SK-N-SH (cell line): ENCODE measurements at places on chromosomes 12 and 14. TPM values are rescaled to one million over a fixed set of nuclear protein-coding genes. Genes with fewer than 3 reads are reported as not detected.
A peak's percentile ranks its signal among the peaks of the same experiment; 100 is the strongest.

Gene RNASE3
- not detected in 2 replicates for polyA plus RNA-seq

- DNase-seq, result no peak
- H3K27ac ChIP-seq, result peak overlapping the region; percentile 39; the same call in 1 of the 2 replicates
- no peaks in the 10 kb centered on the region for H3K36me3 ChIP-seq
- H3K27me3 ChIP-seq, result no peaks in the 10 kb centered on the region
- no peak overlapping the region for H3K4me3 ChIP-seq
Measured at GRCh38 chr12:79407671-79408622, 282.8 kb downstream of the PAWR start.

- H3K36me3 ChIP-seq, result no peaks in the 10 kb centered on the region
- no peak overlapping the region for H3K4me3 ChIP-seq
- no peak overlapping the region for H3K27ac ChIP-seq
- DNase-seq, result no peak
- H3K27me3 ChIP-seq, result no peaks in the 10 kb centered on the region
Measured at GRCh38 chr14:31277085-31277484, 69.5 kb upstream of the HECTD1 start.

GRCh38 chr14:31541702-31542101 lies 19.5 kb upstream of the NUBPL start:
- no peaks in the 10 kb centered on the region for H3K36me3 ChIP-seq
- no peaks in the 10 kb centered on the region for H3K27me3 ChIP-seq
- DNase-seq, result no peak
- no peaks in the 10 kb centered on the region for H3K4me1 ChIP-seq

GRCh38 chr12:86261578-86261977 lies 5.4 kb upstream of the MGAT4C start:
- H3K4me1 ChIP-seq, result no peaks in the 10 kb centered on the region; the same call in 1 of the 2 replicates
- H3K27ac ChIP-seq, result no peak overlapping the region
- H3K27me3 ChIP-seq, result no peaks in the 10 kb centered on the region

- no peak overlapping the region for H3K4me3 ChIP-seq
- DNase-seq, result no peak
- peaks cover 3% of the 10 kb centered on the region; the same call in 1 of the 2 replicates for H3K4me1 ChIP-seq
- no peak overlapping the region for H3K27ac ChIP-seq
- H3K27me3 ChIP-seq, result no peaks in the 10 kb centered on the region
Measured at GRCh38 chr12:27207615-27208413, 36.3 kb upstream of the STK38L start.

- peaks cover 8% of the 10 kb centered on the region; the same call in 1 of the 2 replicates for H3K36me3 ChIP-seq
- DNase-seq, result no peak
- H3K27ac ChIP-seq, result no peak overlapping the region
- no peaks in the 10 kb centered on the region for H3K27me3 ChIP-seq
Measured at GRCh38 chr12:131892711-131893604, 1.5 kb upstream of the ULK1 start.

DNA sequence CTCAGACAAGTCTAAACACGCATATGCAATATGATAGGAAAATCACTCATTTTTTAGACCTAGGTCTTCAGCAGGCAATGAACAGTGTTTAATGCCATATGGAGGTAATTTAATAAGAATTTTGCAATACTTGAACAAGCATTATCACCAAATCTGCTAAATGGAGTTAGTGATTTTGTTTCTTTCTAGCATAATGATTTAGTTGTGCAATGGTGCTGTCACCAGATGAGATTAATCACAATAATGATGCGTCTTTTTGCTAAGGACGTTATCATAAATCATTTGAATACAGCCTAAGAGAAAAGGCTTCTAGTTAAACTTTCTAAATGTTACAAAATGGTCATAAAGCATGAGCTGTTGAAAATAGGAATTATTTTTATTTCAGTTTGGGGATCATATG lies 170.0 kb upstream of the SLC16A7 start:
- H3K4me1 ChIP-seq, result no peaks in the 10 kb centered on the region
- no peak for DNase-seq
- H3K36me3 ChIP-seq, result no peaks in the 10 kb centered on the region
- H3K4me3 ChIP-seq, result no peak overlapping the region
- H3K27me3 ChIP-seq, result no peaks in the 10 kb centered on the region; the same call in 1 of the 2 replicates

DNA sequence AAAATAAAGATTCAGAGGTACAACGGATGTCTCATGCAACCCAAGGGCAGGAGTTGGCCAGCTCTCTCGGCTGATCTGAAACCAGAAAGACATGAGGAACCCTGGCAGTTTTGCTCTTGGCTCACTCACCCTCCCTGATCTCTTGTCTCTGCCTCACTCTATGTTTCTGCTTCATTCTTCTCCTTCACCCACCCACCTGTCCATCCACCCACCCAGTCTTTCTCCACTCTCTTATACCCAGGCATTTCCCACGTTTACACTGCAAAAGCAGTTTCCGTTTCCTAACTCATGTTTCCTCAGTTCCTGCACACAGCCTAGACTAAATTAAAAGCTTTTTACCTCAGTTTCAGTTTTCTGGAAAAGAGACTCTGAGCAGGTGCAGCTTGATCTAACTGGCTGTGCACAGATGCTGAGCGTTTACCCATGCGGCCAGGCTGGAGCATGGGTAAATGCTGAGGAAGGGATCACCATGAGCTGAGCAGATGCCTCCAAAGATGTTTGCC lies 157.6 kb downstream of the PRKCH start:
- H3K4me3 ChIP-seq, result no peak overlapping the region
- no peaks in the 10 kb centered on the region for H3K27me3 ChIP-seq
- H3K4me1 ChIP-seq, result no peaks in the 10 kb centered on the region
- DNase-seq, result no peak

GRCh38 chr14:96683562-96684289 lies 113.5 kb upstream of the VRK1 start:
- H3K36me3 ChIP-seq, result no peaks in the 10 kb centered on the region
- H3K27ac ChIP-seq, result no peak overlapping the region
- H3K4me1 ChIP-seq, result no peaks in the 10 kb centered on the region
- no peak for DNase-seq

- H3K27me3 ChIP-seq, result no peaks in the 10 kb centered on the region
- peak; percentile 83 for DNase-seq
- no peak overlapping the region for H3K4me3 ChIP-seq
- H3K4me1 ChIP-seq, result no peaks in the 10 kb centered on the region; the same call in 1 of the 2 replicates
- peak overlapping the region; percentile 31; the same call in 1 of the 2 replicates for H3K27ac ChIP-seq
Measured at GRCh38 chr12:120668868-120669840, 17.8 kb upstream of the MLEC start.

GRCh38 chr14:68199554-68200151 lies 380.1 kb downstream of the RAD51B start:
- H3K27ac ChIP-seq, result peak overlapping the region; percentile 64
- H3K4me1 ChIP-seq, result 0 out of 2 replicates have a peak, but pooled peaks cover 12% of the 10 kb centered on the region
- H3K27me3 ChIP-seq, result no peaks in the 10 kb centered on the region
- no peak for DNase-seq
- H3K36me3 ChIP-seq, result no peaks in the 10 kb centered on the region
- H3K4me3 ChIP-seq, result no peak overlapping the region
